HT1080 (cell line): ENCODE measurements at places on chromosomes 7 and 10. TPM values are rescaled to one million over a fixed set of nuclear protein-coding genes. Genes with fewer than 3 reads are reported as not detected.
A peak's percentile ranks its signal among the peaks of the same experiment; 100 is the strongest.

- DNase-seq: no peak
Measured at GRCh38 chr7:84513061-84513460, 318.5 kb upstream of the SEMA3A start.

DNA sequence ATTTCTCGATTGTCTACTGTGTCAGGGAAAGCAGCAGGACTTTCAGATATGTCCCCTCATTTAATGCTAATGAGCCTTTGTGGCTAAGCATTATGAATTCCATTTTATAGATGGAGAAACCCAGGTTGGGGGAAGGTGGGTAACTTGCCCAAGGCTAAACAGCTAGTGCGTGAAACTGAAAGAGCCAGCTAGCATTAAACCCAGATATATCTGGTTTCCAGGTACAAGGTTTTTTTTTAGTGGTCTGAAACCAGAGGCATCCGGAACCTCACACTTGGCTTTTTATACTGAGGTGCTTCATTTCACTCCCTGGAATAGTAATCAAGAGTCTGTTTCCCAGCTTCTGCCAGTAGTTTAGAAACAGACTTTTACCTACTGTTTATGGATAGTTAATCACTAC, 694.8 kb downstream of the PHTF2 start:
- DNase-seq: no peak

DNA sequence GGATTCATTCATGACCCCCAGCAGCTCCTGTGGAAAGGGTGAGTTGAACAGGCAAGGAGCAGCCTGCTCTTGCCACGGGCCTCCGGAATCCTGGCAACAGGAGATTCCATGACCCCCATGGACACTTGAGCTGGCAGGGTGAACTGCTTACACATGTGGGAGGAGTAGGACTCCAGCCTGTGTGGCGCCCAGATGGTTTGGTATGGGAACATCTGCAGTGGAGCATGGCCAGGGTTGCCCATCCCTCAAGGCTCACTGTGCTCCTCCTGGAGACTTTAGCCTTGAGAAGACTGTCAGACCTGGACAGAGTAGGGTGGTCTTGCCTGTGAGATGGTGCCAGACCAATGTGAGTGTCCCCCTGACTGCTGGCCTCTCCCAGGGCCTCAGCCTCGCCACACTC, 57.0 kb downstream of the HECTD2 start:
- DNase-seq: no peak

- DNase-seq: no peak
Measured at GRCh38 chr10:117260084-117260483, 19.2 kb downstream of the SLC18A2 start.

- DNase-seq: no peak
Measured at GRCh38 chr7:150515248-150516147, 826 bp downstream of the GIMAP7 start.

DNA sequence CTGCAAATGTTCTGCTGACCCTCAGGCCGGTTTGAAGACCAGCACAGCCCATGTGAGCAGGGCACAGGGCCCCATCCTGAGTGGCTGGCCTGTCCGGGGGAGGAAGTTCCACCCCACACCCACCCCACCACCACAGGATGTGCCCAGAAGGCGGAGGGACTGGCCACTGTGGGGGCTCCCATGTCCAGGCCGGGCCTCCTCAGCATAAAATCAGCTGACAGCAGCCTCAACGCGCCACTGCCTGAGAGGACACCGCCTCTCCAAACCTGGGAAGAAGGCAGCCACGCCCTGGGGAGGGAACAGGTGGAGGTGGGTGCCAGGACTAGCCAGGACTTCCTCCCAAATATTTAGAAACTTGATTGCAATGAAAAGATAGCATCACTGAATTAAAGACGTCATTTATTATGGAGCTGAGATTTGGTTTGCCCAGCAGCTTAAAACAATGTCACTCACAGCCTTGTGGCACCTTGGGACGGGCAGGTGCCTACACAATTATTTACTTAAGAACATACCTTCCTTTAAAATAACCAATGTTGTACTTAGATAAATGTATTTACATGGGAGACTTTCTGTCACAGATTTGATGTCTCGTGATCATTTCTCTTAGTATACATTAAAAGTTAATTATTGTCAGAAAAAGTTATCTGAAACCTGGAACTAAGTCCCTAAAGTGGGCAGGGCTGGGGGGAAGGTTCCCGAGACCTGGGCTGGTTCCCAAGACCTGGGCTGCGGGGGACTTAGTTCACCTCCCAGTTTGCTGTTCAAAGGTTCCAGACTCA, 27.3 kb upstream of the FAM20C start:
- no peak for DNase-seq

GRCh38 chr10:5873515-5873995, 16.1 kb downstream of the ANKRD16 start:
- peak; percentile 78 for DNase-seq

DNA sequence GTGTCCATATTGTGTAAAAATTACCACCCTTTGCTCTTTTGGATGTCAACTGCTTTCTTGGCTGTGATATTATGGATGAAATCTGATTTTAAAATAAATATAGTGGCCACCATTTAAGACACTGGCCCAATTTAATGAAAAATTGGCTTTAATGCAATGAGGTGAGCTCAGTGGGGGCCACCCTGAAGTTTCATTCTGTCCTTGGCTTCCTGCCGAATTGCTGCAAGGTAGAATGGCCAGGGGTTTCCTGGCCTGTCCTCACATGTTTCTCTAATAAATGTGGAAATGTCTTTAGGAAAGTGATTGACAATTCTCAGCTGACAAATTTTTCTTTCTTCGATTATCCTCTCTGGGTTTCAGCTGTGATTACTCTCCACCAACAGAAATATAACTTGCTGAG, 36.0 kb downstream of the DYNC1I1 start:
- no peak for DNase-seq

- no peak for DNase-seq
Measured at GRCh38 chr7:105480931-105481330, 41.1 kb downstream of the PUS7 start.

- peak; percentile 6 for DNase-seq
Measured at GRCh38 chr7:31437250-31437865, 76.5 kb upstream of the ITPRID1 start.

GRCh38 chr7:105623378-105623777, 42.1 kb upstream of the EFCAB10 start:
- no peak for DNase-seq

DNA sequence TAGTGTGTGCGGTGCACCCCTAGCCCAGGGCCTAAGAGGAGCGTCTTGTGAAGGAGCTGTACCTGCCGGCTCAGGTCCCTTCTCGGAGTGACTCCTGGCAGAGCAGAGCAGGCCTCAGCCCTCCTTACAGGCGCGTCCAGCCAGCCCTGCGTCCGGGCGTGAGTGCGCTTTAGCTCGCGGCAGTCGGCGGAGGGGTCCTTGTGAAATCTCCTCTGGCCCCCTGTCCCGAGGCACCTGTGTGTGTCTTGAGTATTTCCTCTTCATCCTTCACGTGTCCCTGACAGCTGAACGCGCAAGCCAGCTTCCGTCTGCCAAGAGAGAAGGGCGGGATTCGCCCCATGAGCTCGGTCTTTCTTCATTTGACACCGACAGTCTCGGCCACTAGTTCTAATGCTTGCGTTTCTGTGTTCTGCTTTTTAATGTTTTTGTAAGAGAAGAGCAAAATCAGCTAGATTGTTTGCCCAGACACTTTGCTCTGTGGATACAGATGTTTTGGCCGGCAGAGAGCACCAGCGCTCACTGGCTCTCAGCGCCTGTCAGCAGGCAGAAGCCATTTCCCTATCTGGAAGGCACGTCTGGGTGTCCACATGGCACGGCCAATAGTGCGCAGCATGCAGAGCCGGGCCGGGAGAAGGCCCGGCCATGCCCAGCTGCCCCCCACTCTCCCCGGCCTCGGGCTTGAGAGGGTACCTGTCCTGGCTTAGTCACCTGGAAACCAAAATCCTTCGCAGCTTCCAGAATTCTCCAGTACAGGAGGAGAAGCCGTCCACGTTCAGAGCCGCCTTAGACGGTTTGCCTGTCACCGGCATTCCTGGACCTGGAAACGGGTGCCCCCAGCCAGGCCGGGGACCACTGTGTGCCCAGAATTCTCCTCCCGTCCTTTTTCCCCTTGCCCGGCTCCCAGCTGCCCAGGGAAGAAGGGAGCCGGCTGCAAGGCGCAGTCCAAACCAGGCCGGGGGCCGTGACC, 7.0 kb downstream of the GET4 start:
- DNase-seq: no peak

DNA sequence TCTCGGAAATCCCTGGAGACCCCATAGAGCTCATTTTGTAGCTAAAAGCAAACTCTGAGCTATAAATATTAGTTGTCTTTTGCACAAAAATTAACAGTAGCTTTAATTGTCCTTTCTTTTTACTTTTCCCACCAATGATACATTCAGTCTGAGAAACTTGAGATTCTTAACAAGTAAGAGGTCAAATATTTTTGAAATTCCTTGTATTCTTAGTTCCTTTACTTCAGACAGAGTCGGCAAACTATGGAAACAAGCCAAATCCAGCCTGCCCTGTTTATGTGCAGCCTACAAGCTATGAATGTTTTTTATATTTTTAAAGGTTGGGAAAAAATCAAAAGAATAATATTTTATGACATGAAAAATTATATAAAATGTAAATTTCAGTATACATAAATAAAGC, 146.6 kb downstream of the CTNNA3 start:
- no peak for DNase-seq

DNA sequence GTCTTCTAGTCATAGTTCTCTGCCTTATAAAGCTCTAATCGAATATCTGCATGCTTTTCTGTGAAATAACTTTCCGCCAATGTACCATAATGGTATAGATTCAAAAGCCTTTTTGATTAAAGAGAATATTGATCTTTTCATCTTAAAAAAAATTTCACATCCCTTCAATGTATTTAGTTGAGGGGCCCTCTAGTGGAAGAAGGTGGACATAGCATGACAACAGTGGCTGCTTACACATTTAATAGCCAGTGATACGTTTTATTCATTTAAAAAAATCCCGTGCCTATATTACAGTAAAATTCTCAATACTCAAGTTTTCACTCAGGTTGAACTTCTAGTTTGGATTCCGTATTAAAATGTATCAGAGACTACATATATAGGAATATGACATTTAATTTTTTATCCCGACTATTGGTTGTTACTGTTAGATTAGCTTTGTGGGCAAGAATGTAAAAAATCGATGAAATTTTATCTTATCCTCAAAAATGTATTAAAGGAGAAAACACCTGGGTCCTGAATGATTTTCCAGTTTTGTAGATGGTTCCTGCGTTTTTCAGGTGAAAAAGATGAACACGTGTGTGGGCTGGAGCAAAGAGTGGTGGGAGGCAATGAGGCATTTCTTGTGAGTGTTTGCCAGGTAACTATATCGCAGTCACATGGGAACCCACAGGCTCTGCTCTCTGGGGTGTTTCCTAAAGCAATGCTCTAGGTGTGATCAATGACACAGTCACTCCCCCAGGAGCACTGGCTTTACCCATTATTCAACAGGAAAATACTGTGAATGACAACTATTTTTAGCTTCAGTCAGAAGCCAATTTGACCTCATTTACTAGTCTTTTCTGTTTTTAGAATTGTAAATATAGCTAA, 24.1 kb upstream of the PNLIP start:
- DNase-seq: peak; percentile 23

DNA sequence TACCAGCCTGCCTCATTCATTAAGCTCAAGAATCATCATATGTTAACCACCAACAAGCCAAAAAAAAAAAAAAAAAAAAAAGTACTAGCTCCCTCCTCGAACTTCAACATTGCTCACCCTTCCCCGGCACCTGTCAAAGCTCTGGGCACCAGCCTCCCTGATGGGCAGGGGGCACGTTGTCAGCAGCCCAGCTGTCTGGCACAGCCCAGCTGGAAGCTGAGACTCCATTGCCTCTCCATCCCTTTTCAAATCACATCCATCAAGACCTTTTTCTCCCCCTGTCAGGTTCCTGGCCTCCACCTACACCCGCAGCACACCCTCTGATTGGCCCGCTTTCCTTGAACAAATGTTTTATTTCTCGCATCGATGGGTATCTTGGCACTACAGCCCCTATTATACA, 913.3 kb upstream of the AUTS2 start:
- DNase-seq: no peak

DNA sequence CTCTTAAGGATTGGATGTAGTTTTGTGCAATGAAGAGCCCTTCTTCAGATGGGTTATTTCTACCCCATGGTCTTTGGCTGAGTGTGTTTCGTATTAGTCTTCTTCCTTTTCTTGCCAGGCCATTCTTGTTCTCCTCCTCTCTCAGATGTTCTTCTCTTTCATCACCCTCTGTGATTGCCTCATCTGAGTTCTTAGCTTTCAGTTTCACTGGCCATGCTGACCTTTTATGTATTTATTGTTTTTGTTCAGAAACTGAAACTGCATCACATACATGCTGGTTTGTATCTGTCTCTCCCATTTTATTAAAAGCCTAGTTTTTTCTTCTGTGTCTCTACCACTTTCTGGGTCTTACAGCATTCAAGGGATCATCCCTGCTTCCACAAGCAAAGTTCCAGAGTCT, 21.7 kb upstream of the PCGF5 start:
- DNase-seq: no peak

GRCh38 chr7:14309432-14309831, 320.0 kb upstream of the ETV1 start:
- DNase-seq: no peak

GRCh38 chr10:113681533-113682470, 2.1 kb downstream of the CASP7 start:
- DNase-seq: no peak

GRCh38 chr7:94012746-94013145, 8.6 kb upstream of the BET1 start:
- DNase-seq: peak; percentile 4

DNA sequence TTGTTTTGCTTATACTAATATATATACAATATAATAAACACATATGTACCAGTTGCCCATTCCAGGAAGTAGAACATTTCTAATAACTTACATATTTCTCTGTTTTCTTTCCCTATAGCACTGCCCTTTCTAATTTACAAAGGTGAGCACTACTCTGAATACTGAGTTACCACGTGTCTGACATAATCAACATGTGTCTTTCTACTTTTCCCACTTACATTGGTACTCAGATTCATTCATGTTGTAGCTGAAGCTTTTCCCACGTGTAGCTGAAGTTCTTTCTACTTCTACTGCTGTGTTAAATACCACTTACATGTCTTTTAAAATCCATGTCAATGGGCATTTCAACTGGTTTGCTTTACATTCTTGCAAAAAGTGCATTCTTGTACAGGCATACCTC, 317.3 kb downstream of the DGKB start:
- no peak for DNase-seq

DNA sequence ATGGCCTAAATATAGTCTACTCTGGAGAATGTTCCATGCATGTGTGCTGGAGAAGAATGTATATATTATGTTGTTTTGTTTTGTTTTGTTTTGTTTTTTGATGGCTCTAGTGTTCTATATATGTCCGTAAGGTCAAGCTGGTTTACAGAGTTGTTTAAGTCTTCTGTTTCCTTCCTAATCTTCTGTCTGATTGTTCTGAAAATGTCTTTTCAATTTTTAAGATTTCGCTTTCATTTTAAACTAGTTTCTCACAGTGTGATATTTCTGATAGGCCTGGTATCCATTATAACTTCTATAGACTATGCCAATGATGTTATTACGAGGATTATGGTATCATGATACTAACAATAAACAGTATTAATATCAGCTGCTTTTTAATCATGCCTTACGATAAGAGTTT, 1126.3 kb upstream of the SORCS1 start:
- no peak for DNase-seq

GRCh38 chr7:42069590-42069989, 167.4 kb downstream of the GLI3 start:
- DNase-seq: no peak

SLC26A4 gene
- total RNA-seq: 4.3 TPM in 2 replicates

MMP21 gene
- total RNA-seq: not detected in 2 replicates

SEPTIN7 gene
- total RNA-seq: 180 and 266 TPM in 2 replicates

GIMAP8 gene
- not detected in 2 replicates for total RNA-seq

CREM gene
- total RNA-seq: 81.9 and 96.8 TPM in 2 replicates

RGR gene
- total RNA-seq: not detected in 2 replicates

AKR1C2 gene
- total RNA-seq: 1.5 and 2.0 TPM in 2 replicates

FKBP6 gene
- not detected in 2 replicates for total RNA-seq

MINPP1 gene
- 26.5 and 27.3 TPM in 2 replicates for total RNA-seq

MSMB gene
- not detected in 2 replicates for total RNA-seq
